ENCODE measurements at places on chromosomes 6 and 20.

DNA sequence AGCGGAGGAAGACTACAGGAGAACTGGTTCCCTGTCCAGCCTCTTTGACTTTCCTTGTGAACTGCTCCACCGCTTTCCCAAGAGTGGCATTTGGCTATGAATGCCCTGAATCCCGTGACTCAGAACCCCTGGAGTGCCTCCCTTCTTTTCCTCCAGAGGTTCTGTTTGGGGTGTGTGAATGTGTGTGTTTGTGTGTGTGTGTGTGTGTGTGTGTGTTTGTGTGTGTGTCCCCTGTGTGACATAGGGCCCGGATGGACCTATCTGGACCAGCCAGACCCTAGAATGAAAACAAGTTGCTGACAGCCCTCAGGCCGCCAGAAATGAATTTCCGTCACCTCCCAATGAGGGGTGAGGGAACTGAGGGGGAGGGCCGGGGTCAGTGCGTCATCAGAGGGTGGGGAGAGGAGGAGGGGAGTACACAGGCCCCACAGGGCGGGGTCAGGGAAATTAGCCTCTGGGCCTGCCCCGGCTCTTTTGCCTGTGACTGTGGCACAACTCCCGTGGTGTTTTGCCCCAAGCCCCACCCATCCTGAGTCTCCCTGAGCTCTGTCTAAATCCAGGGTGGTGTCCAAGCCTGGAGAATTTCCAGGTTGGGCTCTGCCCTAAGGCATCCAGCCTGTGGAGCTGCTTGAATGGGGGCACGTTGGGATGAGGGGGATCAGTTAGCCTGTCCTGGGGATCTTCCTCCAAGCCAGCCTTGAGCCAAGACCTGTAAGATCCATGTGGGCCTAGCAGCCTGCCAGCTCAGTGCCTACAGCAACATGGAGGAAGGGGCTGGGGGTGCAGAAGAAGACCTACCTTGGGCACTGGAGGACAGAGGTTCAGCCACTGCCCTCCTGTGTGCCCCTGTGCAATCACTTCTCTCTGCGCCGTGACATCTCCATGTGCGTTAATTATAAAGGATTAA is 15.2 kb upstream of the MRPS18A start:
- DNase-seq = no peak

- DNase-seq = no peak
Measured at GRCh38 chr6:134997133-134997995, 47.5 kb upstream of the ALDH8A1 start.

DNA sequence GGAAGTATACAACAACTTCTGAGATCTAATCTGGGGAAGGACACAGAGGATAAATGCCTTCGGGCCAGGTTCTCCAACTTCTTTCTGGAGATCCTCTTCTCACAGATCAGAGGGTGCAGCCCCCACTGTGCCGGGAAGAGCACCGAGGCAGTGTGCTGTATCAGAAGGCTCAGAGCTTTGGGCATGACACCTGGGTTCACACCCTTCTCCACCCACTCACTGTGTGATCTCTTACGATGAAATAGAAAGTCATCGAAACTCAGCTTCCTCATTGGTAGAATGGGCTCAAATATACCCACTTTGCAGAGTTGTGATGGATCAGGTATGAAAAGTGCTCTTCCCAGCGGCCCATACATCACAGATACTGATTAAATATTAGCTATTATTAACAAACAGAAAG is 347.5 kb upstream of the SOX4 start:
- DNase-seq = no peak

GRCh38 chr20:53982624-53983023 is 87.8 kb downstream of the BCAS1 start:
- DNase-seq = no peak

GRCh38 chr6:80331974-80332373 is 225.5 kb downstream of the BCKDHB start:
- no peak for DNase-seq

DNA sequence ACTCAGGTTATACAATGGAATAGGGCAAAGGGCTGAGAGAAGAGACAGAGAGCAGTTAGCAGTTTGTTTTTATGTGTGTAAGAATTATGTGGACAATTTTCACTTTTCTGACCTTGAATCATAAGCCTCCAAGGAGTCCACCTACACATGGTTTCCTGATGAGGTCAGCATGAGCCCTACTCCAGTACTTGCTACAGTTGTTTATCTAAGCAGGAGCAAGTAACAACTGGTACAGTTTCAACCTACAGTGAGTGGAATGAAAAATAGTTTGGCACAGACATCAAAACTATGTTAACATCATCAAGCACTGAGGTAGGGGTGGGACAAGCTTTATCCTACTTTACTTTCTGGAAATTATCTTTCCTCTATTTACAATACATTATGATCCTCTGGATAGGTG is 426.7 kb upstream of the ID4 start:
- no peak for DNase-seq

GRCh38 chr6:69948479-69949114 is 82.2 kb downstream of the COL19A1 start:
- no peak for DNase-seq

- no peak for DNase-seq
Measured at GRCh38 chr20:41458761-41459160, 92.1 kb upstream of the EMILIN3 start.

DNA sequence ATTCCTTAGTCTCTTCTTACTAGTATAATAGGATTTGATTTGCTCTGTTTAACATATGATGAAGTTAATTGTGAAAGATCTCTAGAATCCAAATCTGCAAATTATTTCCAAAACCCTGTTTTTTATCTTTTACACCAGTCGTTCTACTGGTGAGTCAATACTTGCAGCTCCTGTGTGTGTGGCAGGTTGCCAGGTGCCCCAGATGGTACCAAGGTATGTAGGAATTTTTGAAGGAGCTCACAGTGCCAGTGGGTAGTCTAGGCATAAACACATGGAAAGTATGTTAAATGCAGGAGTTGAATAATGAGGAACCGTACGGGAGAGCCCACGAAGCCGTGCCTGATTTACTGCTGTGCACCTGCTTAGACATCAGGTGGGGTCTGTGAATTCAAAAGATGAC is 192.2 kb downstream of the FARS2 start:
- no peak for DNase-seq

- no peak for DNase-seq
Measured at GRCh38 chr6:53803081-53803860, 8.5 kb downstream of the LRRC1 start.

- peak; percentile 1 for DNase-seq
Measured at GRCh38 chr20:10218536-10219451, at the start of gene SNAP25. SNAP25 (plus strand) TSS chr20:10218830; CDS start chr20:10275492, 56,662 bp downstream.

- DNase-seq = no peak
Measured at GRCh38 chr20:5268449-5268848, 48.3 kb downstream of the PROKR2 start.

- no peak for DNase-seq
Measured at GRCh38 chr20:58880994-58881752, 28.7 kb downstream of the GNAS start.

DNA sequence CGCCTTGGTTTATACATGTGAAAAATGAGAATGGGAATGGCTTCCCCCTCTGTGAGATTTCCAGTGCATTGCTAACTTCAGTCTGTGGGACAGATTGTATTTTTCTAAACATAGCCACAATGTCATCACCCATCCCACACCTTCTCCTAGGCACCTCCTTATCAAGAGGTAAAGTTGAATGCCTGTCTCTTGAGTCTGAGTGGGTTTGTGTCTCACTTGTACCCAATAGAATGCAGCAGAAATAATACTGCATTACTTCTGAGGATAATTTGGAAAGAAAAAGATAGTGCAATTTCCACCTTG is 27.9 kb downstream of the RIN2 start:
- no peak for DNase-seq

- DNase-seq = no peak
Measured at GRCh38 chr6:133759524-133759923, 129.4 kb upstream of the TCF21 start.

- peak; percentile 94 for DNase-seq
Measured at GRCh38 chr6:42269553-42269952, 51.9 kb upstream of the MRPS10 start.

DNA sequence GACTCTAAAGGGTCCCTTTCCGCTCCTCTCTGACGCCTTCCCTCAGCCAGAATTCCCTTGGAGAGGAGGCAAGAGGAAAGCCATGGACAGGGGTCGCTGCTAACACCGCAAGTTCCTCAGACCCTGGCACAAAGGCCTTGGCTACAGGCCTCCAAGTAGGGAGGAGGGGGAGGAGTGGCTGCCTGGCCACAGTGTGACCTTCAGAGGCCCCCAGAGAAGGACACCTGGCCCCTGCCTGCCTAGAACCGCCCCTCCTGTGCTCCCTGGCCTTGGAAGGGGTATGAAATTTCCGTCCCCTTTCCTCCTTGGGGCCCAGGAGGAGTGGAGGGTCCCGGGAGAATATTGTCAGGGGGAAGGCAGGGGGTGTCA is 2.7 kb downstream of the VEGFA start:
- DNase-seq = no peak

GRCh38 chr6:30670760-30671527 is 1.9 kb downstream of the DHX16 start:
- DNase-seq = no peak

Measured in GM12864 (cell line).